SW480 (cell line): ENCODE measurements at places on chromosomes 16 and 17.
A peak's percentile ranks its signal among the peaks of the same experiment; 100 is the strongest.

GRCh38 chr17:50225701-50226240 is 24.3 kb upstream of the COL1A1 start:
- no peak for DNase-seq

- DNase-seq = peak; percentile 35
Measured at GRCh38 chr16:47503936-47504335, 42.8 kb downstream of the PHKB start.

DNA sequence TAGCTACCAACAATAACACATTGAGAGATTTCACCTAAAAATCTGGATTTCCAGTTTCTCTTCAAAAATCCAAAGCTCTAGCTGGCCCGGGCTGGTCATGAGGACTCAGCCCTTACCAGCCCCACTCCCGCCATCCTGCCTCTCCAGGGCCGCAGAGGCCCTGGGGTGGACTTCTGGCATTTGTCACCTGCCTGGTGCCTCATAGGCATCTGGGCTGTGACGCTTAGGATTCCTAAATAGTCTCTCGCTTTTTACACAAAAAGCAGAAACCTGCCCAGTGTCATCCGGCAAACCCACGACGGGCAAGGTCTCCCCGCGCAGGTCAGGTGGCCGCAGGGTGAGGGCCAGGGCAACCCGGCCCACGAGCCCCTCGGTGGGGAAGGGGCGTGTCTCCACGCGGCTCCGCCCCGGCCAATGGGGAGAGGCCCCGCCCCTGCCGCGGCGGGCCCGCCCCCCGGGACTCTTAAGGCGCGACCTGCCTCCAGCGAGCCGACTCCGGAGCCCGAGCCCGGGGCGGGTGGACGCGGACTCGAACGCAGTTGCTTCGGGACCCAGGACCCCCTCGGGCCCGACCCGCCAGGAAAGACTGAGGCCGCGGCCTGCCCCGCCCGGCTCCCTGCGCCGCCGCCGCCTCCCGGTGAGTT is at the start of gene VASN:
VASN (plus strand) TSS at position 492 of the 644 bp plus-strand sequence. CDS start 9,030 bp downstream, outside the sequence.
- peak; percentile 59 for DNase-seq

DNA sequence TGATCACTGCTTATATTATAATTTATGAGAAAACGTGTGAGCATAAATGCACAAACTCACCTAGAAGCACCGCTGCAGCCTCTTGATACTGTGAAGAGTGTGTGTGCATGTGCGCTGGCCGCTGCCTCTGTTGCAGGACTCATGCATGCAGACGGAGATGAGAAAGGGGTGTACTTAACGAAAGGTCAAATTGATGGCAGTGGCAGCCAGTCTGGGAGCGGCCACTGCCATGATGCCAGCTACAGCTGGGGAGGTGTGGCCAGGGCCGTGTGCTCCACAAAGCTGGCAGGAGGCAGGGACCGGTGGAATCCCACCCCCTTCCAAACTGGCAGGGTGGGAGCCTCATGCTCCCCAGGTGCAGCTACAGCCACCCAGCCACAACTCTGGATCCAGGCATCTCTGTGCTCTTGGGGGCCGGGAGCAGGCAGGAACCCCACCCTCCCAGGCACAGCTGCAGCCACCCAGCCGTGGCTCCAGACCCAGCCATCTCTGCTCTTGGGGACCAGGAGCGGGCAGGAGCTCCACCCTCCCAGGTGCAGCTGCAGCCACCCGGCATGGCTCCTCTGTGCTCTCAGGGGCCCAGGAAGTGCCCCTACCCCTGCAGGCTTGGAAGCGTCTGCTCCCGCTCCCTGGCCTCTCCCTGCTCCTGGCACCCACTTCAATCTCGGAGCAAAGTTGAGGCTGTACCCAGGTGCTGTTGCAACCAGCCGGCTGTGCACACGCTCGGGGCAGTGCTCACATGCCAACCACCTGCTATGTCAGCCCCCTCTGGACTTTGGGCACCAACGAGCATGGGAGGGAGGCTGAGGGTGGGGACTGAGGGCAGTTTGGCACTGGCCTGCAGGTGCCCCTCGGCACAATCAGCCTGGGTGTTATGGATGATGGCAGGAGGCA is 77.5 kb upstream of the CHMP6 start:
- no peak for DNase-seq

DNA sequence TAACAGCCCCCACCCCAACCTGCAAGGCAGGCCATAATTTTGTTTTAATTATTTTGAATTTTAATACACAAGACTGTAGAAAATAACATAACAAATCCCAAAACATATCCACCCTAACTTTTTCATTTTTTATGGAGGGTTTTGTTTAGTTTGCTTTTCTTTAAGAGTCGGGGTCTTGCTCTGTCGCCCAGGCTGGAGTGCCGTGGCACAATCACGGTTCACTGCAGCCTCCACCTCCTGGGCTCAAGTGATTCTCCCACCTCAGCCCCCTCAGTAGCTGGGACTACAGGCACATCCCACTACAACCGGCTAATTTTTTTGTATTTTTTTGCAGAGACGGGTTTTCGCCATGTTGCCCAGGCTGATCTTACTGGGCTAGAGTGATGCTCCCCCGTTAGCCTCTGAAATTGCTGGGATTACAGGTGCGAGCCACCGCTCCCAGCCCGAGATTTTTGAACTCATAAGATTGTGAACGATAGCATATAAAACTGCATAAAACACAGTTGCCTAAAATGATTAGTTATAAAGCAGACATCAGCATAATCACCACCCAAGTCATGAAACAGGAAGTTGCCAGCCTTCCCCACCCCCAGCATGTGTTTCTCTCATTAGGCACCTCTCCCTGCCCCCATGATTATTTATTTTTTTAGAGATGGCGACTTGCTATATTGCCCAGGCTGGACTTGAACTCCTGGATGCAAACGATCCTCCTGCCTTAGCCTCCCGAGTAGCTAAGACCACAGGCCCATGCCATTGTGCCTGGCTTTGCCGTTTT is 13.6 kb upstream of the DOC2B start:
- DNase-seq = no peak
